COR-L47 (cell line): ENCODE measurements at places on chromosomes 1 and 21.

DNA sequence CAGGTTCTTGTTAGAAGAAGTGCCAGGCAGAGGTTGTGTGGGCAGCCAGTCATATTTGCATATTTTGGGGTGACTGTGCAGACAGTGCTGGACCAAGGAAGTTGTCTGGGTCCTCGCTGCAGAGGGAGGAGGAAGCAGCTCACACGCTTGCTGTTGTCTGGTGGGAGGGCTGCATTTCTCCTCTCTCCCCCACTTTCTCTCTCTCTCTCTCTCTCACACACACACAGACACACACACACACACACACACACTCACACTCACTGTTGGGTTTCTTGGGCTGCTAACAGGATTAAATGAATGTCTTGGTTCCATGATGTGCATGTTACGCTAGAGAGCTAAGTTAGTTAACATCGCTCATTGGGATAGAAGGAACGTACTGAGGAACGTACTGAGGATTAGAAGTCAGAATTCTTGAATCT, 72.9 kb downstream of the AGPAT3 start:
- DNase-seq, result no peak

- no peak for DNase-seq
Observed at GRCh38 chr1:198651650-198652400, 13.0 kb downstream of the PTPRC start.

DNA sequence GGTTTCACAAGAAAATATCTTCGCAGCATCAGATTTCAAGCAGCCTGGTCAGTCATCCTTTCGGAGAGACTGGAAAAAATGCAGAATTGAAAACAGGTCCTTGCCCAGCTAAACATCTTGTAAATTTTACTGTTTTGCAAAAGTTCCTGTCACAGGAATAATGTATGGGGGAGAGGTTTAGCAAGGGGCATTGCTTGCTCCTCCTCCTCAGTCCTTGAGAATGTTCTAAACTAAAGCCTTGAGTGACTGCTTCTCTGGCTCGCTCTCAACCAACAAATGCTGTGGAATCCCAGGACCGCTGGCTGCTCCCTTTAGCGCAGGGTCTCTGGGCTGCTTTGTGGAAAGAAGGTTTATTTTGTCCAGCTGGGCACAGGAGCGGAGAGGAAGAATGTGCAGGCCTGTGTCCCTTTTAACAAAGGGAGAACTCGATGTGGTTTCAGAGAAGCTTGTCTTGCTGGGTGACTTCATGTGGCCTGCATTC, 33.6 kb upstream of the FHAD1 start:
- no peak for DNase-seq

- DNase-seq, result no peak
Observed at GRCh38 chr1:1173061-1173792, 453 bp upstream of the TTLL10 start.

- DNase-seq, result no peak
Observed at GRCh38 chr1:201217146-201217545, 26.5 kb downstream of the IGFN1 start.

DNA sequence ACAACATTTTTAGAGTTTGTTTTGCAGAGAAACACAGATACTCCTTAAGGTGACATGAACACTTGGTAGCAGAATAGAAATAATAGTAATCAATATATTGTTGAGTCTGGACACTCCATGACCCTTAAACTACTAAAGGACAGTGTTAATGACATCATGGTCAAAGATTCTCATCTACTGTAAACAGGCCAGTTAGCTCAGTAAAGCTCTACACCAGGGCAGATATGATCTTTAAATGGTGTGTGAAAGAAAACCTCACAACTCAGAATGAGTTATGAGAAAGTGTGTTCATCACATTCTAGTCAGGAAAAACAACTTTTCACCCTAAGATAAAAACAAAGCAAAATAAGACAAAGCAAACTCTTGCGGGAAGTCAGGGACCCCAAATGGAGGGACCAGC, 58.1 kb upstream of the ADAMTS5 start:
- DNase-seq, result no peak

DNA sequence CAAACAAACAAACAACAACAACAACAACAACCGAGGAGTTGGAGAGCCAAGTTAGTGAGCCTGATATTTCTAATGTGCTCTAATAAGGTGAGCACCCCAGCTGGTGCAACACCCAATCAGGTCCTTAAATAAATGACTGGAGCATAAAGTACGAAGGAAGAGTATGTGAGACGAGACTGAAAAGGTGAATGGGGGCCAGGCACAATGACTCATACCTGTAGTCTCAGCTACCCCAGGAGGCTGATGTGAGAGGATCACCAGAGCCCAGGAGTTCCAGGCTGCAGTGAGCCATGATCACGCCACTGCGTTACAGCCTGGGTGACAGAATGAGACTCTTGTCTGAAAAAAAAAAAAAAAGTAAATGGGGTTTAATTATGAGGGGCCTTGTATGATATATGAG, 152.0 kb upstream of the ZRANB2 start:
- no peak for DNase-seq

- no peak for DNase-seq
Observed at GRCh38 chr1:24762133-24762676, 17.0 kb downstream of the CLIC4 start.

DNA sequence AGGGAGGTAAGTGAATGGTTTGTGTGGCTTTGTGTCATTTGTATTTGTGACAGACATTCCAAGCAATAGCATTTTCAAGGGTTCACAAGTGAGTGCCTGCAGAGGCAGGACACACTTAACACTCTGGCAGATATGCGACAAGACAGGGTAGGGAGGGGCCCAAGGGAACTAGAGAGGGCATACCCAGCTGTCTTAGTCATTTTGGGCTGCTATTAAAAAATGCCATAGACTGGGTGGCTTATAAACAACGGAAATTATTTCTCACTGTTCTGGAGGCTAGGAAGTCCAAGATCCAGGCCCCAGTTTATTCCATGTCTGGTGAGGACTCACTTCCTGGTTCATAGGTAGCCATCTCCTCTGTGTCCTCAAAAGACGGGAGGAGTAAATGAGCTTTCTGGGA, 137.4 kb downstream of the FGGY start:
- no peak for DNase-seq

- DNase-seq, result no peak
Observed at GRCh38 chr1:89910780-89911179, 84.1 kb upstream of the ZNF326 start.

DNA sequence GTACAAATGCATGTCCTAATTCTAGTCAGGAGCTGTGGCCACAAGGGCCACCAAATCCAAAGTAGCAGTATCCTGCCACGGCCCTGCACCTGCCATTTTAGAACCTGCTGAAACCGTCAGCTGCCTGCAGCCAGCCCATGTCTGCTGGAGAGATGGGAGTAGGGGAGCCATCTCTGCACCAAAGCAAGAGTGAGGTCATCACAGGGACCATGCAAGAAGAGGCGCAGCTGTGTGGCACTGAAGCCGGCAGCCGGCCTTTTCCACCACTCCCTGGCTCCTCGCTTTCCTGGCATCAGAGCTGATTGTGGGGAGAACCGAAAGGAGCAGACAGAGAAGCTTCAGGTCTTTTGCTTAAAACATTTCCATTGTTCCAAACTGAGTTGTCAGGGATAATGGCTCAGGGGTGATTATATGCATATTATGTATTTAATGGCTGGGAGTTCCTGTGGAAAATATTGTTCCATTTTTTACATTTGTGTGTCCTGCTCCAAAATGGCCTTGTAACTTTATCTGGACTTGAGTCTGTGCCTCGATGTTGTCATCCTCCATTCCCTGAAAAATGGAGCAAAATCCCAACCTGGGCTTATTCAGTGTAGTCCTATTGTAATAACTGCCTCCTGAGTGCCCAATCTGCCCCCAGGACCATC, 18.7 kb upstream of the NBL1 start:
- no peak for DNase-seq
